Activated CD4-positive, CD25-positive, alpha-beta regulatory T cell treated with anti-CD3 and anti-CD28 coated beads, Interleukin-2, amount 50 U/mL, for 16 hours (primary cell): ENCODE measurements at places on chromosomes 4 and X.

DNA sequence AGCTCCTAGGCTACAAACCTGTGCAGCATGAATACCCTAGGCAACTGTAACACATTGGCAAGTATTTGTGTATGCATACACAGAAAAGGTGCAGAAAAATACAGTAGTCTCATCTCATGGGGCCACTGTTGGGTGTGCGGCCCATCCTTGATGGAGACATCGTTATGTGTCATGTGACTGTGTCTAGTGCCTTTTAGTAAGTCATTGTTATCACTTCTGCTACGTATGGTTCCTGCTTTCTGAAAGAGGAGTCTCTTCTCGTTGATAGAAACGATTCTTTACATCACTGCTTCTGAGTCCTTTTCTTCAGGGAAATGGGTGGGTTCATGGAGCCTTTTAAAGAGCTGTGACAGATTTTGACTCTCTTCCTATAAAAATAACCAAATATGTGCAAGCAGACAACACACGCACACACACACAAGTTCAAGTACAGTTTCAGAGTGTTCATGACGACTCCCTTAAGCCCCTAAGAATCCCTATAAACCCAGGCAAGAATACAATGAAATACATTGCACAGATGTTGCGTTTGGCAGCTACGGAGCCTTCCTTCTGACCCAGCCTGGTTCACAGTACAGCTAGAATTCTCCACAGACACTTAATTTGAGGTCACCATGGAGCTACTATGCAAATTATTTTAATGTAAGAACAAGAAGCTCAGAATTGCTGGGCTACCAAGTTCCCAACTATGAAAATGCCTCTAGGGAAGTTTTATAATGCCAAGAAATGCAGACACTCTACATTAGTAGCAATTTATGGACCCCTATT lies 10.2 kb upstream of the STK32B start:
- DNase-seq: no peak

- no peak for DNase-seq
Measured at GRCh38 chr4:55838952-55839351, 14.5 kb upstream of the EXOC1 start.

DNA sequence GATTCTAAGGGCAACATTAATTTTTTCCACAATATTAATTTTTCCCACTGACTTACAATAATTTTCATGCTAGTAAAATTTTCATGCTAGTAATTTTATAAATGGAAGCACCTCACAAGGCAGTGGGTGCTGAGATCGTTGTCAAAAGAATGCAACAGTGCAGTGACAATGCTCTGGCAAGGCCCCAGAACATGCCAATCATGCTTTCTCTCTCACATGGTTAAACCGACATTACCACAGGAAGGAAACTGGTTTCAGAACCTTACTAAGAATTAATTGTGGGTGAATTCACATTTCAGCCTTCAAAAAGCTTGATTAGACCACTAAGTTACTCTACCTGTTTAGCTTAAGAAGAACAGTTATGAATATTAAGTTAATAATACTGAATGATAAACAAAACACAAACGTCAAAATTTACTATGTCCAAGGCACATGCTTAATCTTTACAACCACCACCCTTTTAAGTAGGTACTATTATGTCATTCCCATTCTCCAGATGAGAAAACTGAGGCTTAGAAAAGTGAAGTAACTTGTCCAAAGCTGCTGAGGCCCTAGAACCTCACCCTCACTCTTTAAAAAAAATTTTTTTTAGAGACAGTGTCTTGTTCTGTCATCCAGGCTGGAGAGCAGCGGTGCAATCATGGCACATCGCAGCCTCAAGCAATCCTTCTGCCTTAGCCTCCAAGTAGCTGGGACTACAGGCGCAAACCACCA lies 10.0 kb upstream of the OPHN1 start:
- no peak for DNase-seq

DNA sequence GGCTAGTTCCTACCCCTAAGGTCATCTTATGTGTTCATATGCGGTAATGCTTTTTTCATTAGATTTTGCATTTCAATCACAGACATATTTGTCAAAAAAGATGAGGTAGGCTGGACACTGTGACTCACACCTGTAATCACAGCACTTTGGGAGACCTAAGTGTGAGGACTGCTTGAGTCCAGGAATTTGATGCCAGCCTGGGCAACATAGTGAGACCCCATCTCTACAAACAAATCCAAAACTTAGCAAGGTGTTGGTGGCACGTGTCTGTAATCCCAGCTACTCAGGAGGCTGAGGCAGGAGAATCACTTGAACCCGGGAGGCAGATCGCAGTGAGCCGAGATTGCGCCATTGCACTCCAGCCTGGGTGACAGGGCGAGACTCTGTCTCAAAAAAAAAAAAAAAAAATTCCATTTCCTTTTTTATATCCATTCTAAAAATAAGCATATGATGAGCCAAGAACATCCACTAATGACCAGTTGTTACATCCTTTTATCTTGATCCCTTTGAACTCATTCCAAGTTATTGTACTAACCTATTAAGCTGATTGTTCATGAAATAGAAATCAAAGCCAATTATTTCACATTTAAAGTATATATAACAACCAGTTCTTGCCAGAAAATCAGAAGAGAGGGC lies 23.4 kb downstream of the PGAM4 start:
- DNase-seq: no peak

GRCh38 chrX:69504626-69505612 lies 793 bp downstream of the NALF2 start:
- DNase-seq: no peak

DNA sequence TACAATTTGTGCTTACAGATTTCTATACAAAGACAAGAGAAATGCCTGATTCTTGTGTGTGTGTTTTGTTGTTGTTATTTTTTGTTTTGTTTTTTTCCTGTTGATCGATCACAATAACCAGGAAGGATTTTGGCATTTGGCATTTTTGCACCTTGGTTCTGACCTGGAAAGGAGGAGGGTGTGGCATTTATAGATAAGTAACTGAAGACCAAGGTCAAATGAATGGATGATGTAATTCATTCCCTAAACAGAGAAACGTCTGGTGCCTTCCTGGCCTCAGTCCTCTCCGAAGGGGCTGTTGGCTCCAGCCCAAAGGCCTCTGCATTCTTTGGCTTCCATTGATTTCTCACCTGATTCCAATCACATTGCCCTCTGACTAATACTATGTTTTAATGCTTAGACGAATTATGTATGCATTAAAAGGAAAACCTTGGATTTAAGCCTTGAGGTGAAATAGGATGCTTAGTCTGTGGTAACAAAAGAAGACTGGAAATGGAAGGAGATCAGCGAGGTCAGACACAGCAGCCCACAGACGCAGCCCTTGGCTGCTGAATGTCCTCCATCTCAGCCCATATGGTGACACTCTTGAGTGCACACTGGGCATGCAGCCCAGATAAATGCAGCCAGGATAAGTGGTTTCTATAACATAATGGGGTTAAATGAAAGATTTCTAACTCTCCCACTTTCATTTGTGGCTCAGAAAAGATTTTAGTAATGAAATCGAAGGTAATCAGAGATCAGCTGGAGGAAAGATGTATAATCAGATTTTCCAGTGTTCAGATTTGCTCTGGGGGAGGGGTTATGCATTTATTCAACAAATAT lies 60.5 kb upstream of the TRIM2 start:
- no peak for DNase-seq

GRCh38 chr4:95835672-95836071 lies 4.2 kb upstream of the PDHA2 start:
- no peak for DNase-seq

GRCh38 chrX:48613502-48614160 lies 16.3 kb downstream of the WDR13 start:
- DNase-seq: no peak

DNA sequence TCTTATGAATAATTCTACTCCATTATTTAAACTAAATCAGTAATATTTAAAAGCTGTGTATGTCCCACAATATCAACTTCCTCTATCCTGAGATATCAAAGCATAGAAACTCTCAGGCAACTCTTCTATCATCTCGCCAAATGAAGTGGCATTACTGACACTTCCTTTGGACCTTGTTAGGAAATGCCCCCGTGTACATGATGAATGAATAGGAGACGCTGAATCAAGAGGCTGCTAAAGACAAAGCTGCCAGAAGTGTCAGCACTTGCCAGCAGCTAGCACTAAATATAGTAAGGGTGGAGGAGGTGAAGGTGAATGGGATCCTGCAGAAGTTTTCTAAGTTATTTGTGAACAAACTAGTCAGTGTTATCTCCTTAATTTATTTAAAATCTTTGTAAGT lies 99.5 kb upstream of the BLTP1 start:
- no peak for DNase-seq

GRCh38 chrX:103716962-103717361 lies 6.3 kb downstream of the TMEM31 start:
- DNase-seq: no peak

GRCh38 chr4:72394012-72394663 lies 174.9 kb downstream of the ADAMTS3 start:
- no peak for DNase-seq

- no peak for DNase-seq
Measured at GRCh38 chr4:58606303-58606702, 1496.1 kb upstream of the IGFBP7 start.

DNA sequence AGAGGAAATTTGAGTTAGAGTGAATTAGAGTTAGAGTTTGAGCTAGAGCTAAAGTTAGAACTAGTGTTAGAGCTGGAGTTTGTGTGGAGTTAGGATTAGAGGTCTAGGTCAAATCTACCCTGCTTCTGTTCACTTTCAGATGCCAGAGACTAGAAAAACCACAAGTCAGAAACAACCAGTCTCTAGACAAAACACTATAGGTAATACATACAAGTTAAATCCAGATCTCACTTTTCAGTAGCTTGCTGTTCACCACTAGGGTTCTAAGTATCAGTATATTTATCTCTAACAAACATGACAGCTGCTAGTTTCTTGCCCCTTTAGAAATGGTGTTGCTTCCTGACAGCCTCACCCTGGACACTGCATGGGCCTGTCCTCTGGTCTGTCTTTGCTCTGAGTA lies 300.7 kb downstream of the ARAP2 start:
- DNase-seq: no peak

DNA sequence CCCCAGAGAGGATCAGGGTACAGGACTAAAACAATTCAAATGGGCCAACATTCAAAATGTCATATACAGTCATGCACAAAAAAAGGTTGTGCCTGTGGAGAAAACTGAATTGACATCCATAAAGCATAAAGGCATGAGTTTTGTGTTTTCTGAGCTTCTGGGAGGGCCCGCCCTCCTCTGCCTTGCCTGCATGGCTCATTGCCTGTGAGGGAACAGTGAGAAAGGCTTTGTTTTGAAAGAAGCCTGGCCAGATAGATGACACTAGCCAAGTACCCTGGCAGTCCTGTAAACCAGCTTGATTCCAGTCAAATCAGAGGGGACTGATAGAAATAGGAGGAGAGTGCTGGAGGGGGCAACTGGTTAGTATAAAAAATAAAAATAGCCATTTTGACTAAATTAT lies 194.3 kb downstream of the KIT start:
- DNase-seq: no peak

DNA sequence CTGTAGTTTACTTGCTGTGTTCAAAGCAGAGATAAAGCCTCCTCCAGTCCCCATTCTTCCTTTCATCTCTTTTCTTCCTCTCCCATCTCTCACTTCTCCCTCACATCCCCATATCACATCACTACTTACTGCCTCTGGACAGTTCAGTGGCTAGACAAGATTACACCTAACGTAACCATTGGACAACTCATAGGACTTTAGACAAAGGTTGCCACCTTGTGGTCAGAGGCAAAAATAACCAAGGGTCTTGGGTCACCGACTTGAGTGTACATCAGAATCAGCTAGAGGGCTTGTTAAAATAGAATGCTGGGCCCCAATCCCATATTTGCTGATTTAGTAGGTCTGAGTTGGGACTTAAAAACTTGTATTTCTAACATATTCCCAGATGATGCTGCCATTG lies 109.3 kb upstream of the DGKK start:
- DNase-seq: peak; percentile 0

GRCh38 chrX:15158736-15159406 lies 111.0 kb downstream of the ASB9 start:
- DNase-seq: no peak

GRCh38 chrX:16770970-16771482 lies 15.2 kb upstream of the TXLNG start:
- DNase-seq: no peak

GRCh38 chr4:98996056-98996764 lies 689 bp downstream of the METAP1 start:
- DNase-seq: no peak

- DNase-seq: no peak
Measured at GRCh38 chr4:37430718-37431416, 186.3 kb downstream of the NWD2 start.

DNA sequence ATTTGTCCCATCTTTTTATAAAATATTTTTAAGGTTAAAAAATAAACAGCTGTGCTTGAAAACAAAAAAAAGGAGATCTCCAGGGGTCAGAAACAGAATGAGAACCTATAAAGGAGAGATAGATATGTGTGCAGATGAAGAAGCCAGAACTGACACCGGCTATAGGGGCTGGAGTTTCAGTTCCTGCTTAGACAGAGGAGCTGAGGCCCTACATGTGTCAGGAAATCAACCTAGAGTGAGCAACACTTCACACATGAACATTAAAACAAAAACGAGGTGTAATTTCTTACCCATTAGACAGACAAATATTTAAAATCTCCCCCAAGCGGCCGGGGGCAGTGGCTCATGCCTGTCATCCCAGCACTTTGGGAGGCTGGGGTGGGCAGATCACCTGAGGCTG lies 17.8 kb upstream of the HUWE1 start:
- DNase-seq: no peak

DNA sequence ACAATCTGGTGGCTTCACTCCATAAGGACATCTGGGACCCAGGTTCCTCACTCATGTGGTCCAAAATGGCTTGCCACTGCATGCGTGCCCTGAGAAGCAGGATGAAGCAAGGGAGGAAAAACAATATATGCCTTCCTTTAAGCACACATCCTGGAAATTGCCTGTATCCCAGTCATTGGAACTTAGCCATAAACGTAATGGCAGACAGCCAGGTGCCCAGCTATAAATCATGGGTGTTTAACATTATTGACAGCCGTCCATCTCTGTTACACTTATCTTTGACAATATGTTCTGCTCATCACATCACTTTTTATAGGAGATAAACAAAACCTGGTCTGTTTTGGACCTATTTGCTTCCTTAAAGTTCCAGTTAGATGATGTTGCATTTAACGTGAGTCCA lies 181.0 kb downstream of the AASDH start:
- no peak for DNase-seq

DNA sequence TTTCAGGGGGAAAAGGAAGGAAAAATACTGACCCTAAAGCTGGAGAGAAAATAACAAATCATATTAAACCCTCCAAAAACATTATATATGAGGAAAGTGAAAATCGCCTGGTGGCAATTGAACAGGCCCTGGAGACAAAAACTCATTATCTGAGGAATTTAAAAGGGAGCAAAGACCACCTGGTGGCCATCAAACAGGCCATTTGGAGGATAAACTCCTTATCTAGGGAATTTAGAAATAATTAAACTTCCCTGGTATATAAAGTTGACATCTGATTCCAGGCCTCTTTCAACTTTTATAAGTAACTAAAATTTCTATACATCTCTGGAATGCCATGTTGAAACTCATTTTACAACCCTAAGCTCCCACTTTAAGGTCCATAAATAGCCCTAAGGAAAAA lies 35.2 kb downstream of the CHM start:
- no peak for DNase-seq

- DNase-seq: peak; percentile 22
Measured at GRCh38 chr4:38523524-38524448, 140.2 kb upstream of the KLF3 start.

GRCh38 chr4:1255151-1255550 lies 6.2 kb upstream of the CTBP1 start:
- DNase-seq: no peak
